ENCODE measurements at places on chromosomes 2 and 18.
A peak's percentile ranks its signal among the peaks of the same experiment; 100 is the strongest.

GRCh38 chr18:58788971-58789875 is 75.5 kb upstream of the ZNF532 start:
- DNase-seq = no peak

- DNase-seq = no peak
These were observed 13.9 kb downstream of the ADAM23 start for GRCh38 chr2:206457188-206457634.

DNA sequence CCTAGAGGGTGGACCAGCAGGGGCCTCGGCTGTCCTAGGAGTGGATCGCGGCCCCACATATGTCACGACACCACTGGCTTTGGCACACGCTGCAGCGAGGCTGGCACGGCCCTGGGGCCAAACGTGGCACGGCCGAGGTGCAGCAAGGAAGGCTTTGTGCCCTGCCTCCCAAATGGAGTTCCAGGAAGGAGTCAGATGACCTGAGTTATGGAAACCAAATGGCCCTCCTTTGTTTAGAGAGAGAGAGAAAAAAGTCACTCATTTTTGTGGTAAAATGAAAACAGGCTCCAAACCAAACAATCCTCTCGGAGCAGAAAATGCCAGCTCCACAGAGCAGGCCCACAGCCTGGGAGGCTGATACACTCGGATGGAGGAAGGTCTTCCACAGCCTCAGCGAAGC is 105.6 kb downstream of the ANTXR1 start:
- no peak for DNase-seq

- DNase-seq = no peak
These were observed 29.3 kb downstream of the ANKMY1 start for GRCh38 chr2:240528406-240529040.

DNA sequence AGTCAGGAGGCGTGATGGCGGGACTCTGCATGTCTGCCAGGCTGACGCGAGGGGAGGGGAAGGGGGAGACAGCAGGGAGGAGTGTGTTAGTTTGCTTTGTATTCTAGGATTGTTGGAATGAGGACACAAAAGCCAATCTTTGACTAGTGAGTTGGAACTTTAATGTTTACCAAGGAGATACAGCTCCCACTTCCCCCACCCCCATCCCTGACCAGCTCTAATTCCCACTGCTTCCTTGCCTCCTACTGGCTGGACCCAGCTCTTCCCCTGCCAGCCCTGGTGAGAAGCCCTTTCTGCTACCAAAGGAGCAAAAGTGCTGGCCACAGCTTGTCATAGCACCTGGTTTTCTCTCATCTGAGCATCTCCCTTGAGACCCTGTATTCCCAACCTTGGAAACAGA is 84.5 kb downstream of the CELF4 start:
- no peak for DNase-seq

DNA sequence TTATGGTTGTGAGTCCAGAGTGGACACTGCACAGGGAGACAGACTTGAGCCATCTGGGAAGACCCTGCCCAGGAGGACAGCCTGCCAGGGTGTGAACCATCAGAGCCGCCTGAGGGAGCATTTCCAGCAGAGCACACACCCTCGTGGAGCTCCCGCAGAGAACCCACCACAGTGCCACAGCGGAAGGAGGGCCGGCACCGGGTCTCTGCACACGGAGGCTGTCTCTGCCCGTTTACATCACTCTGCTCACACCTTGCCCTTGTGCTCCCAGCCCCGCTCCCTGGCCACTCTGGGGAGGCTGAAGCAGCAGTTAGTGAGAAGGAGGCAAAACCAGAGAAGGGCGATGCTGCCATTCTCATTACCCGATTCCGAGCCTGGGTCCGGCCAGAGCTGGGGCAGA is 161.9 kb downstream of the KLHL29 start:
- DNase-seq = no peak

GRCh38 chr2:67650291-67651133 is 253.4 kb downstream of the ETAA1 start:
- peak; percentile 36 for DNase-seq

DNA sequence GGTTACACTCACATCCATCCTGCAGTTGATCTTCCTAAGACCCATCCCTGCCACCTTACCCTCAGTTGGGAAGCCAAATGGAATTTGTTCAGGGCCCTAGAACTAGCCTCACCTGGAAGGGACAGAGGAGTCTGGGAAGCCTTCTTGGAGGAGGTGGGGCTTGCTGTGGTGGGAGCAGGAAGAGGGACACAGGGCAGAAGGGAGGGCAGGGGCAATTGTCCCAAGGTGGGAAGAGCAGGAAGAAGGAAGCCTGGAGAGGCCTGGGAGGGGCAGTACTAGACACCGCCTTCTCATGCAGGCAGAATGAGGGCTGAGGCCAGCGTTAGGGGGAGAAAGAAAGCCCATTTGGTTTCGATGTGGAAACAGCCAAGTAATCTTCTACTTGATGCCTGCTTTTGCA is 34.1 kb upstream of the ASPRV1 start:
- DNase-seq = no peak

GRCh38 chr2:160139991-160140390 is 60.1 kb downstream of the ITGB6 start:
- no peak for DNase-seq

DNA sequence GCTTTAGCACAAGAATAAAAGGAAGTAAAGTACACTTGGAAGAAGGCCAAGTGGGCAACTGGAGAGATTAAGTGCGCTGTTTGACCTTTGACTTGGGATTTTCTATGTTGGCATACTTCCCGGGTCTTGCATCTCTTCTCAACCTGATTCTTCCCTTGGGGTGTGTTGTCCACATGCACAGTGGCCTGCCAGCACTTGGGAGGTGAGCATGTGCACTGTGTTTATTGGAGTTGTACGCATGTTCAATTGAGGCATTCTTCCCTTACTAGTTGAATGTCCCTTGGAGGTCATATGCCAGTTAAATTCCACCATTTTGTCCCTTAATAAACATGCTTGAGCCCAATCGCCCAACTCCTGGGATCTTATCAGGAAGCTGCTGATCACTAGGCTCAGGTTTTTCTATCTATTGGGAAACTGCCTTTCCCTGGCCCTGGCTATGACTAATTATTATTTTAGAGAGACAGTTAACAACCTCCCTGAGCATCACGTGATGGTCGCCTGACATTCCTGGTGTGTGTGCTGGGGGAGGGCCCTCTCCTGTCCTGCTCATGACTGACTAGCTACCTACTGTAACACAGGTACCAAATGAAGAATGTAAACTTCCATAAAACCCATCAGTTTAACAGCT is 62.5 kb upstream of the RAPGEF4 start:
- no peak for DNase-seq

- DNase-seq = no peak
These were observed 61.4 kb downstream of the DYM start for GRCh38 chr18:49399003-49399402.

GRCh38 chr2:60551240-60552077 is 2.0 kb downstream of the BCL11A start:
- no peak for DNase-seq

GRCh38 chr2:37892436-37893114 is 32.5 kb upstream of the RMDN2 start:
- DNase-seq = no peak

- DNase-seq = no peak
These were observed 24.1 kb downstream of the DCDC2C start for GRCh38 chr2:3727397-3728045.

- DNase-seq = no peak
These were observed 72.1 kb downstream of the UBE2E3 start for GRCh38 chr2:181052523-181052891.

DNA sequence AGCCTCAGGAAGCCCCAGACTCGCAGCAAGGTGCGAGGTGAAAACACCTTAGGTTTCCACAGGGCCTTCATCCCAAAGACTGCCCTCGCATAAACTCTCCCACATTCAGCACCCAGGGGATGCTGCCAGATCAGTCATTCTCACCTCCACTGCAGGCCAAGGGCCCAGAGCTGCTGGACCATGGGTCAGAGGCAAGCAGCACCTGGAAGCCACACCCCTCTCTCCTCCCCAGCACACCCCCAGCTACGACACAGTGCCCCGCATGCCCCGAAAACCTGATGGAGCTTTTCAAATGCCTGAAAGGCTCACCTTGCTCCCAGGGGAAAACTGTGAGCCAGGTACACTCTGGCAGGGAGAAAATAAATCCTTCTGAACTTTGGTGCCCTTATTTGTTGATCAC is 31.9 kb upstream of the LDLRAD4 start:
- no peak for DNase-seq

DNA sequence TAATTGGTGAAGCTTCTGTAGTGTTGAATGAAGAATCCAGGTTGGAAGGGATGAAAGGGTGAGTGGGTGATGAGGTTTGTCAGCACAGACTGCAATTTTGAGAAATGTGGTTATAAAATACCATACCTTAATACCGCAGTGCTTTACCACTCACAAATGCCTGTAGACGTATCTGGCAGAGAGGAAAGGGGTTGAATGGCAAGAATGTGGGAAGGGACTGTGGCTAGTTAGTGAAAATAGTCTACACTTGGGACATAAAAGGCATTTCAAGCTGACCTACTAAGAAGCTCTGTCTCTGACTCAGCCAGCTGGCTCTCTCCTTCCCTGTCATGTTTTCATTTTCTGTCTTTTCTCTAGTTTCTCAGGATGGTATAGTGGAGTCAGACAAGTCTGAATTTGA is 25.1 kb downstream of the CDK15 start:
- no peak for DNase-seq

- no peak for DNase-seq
These were observed 65.9 kb downstream of the KCNF1 start for GRCh38 chr2:10977621-10978020.

- DNase-seq = no peak
These were observed 148.6 kb upstream of the ZNF804A start for GRCh38 chr2:184449760-184450159.

GRCh38 chr2:97718051-97718882 is 4.9 kb downstream of the ZAP70 start:
- DNase-seq = no peak

DNA sequence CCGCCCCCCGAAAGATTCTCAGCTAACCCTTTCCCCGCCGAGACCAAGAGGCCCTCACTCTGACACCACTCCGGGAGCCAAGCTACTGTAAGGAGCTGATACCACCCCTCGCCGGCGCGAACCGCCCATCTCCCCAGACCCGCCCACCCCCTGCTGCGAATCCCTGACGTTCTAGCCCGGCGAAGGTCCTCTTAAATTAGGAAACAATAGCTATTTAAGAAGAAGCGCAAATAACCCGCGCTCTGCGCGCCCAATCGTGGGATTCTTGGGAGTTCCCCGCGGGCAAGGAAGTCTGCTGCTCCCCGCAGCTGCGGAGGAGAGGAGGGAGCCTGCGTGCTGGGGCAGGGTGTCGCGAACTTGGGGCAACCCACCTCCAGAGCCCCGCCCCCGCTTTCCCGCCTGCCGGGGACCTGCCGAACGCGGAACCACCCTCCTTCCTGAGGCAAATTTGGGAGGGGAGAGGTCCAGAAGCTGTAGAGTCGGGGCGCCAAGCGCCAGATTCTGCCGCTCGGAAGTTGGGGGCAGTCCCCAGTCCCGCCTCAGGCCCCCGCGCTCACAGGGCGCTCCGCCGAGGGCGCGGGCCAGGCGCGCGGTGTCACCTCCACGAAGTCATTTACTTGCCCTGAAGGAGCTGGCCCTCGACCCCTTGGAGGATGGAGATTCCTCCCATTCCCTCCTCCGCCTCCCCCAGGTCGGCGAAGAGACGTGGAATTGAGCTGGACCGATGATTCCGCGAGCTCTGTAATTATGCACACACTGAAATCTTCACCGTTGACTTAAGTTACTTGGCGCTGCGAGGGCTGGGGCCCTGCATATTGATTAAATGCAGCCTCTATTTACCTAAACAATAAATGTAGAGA is 8.4 kb upstream of the SP9 start:
- DNase-seq = no peak

DNA sequence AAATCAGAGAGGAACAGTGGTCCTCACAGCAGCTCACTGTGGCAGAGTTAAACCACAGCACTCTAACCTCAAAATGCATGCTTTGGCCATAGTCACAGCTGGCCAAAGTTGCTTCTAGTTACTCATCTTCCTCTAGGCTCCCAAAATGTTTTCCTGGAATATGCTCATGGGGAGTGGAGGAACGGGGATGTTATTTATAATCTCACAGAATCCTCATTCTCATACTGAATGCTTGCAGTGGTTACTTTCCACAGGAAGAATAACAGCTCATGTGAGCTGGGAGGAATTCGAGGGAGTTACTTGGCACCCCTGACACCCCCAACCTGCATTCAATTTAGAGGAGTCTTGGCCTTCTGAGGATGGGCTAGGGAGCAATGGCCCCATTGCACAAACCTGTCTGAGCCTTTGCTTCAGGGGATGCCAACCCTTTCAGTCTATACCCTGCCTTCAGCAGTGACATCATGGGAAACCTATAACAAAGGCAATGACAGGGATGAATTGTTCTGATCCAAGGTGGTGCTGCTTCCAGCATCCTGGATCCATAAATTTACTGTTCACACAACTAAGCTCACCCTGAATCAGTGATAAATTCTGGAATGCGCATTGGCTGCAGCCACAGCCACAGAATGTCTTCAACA is 22.4 kb upstream of the CCBE1 start:
- DNase-seq = no peak

- DNase-seq = no peak
These were observed 271.1 kb downstream of the CBLN2 start for GRCh38 chr18:72273025-72273424.

GRCh38 chr2:635687-636621 is 41.3 kb downstream of the TMEM18 start:
- DNase-seq = no peak

DNA sequence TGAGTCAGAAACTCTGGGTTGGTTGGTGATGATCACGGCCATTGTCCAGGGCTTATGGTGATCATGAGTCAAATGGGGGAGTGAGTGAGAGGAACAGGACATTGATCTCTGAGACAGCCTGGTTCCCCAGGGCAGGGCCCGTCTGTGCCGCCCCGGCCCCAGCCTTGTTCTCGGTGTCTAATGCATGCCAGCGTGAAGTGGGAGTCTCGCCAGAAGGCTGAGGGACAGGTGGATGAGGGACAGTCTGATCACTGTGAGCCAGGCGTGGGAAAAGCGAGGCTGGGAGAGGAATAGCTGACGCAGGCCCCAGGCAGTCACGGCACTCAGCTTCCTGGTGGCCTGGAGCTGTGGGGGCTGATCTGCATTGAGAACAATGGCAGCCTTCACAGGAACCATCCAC is 208.3 kb upstream of the HDAC4 start:
- DNase-seq = no peak

DNA sequence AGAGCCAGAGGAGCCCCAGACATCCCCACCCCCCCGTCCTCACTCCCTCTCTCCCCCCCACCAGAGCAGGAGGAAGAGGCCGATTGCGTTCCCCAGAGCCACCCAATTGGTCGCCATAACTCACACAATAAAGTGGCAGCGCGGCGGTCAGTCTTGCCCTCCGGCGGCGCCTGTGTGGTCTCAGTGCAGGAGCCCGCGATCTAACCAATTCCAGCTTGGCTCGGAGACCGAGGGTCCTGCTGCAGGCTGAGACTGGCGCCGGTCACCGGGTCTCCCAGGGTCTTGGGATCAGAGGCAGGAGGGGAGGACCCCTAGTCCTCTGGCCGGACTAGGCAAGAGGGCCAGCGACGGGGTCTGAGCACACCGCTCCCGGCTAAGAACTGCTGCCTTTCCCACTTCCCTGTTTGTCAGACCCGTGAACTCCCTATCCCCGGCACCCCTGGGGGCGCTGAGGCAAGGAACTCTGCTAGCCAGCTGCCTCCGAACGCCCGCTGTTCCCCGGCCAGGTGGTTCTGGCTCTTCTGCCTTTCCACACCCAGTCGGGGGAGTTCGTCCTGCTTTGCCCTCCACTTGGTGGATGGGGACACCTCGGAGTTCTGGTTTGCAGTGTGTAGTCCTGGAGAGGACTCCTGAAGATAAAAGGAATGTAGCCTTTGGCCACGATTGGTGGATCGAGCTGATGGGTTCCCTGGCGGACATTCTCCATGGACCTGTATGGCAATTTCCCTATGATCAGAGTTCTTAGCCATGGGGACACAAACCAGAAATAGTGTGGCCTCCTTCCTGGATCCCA is 1.0 kb upstream of the HOXD12 start:
- no peak for DNase-seq

GRCh38 chr2:31232586-31232985 is 1.4 kb upstream of the EHD3 start:
- no peak for DNase-seq
